ENCODE measurements at places on chromosomes 5 and 9. TPM values are rescaled to one million over a fixed set of nuclear protein-coding genes. Genes with fewer than 3 reads are reported as not detected.

- H3K27ac ChIP-seq = no peak overlapping the region
- H3K4me3 ChIP-seq = no peak overlapping the region
- no peaks in the 10 kb centered on the region for H3K4me1 ChIP-seq
- no peak for DNase-seq
- no peaks in the 10 kb centered on the region for H3K36me3 ChIP-seq
Measured at GRCh38 chr5:61790007-61790406, 457.9 kb downstream of the ZSWIM6 start.

- H3K36me3 ChIP-seq = no peaks in the 10 kb centered on the region
- H3K27ac ChIP-seq = no peak overlapping the region
- no peak for DNase-seq
- H3K27me3 ChIP-seq = no peaks in the 10 kb centered on the region
Measured at GRCh38 chr5:31827867-31828266, 188.9 kb downstream of the PDZD2 start.

The RLN2 gene
- not detected for total RNA-seq

GRCh38 chr9:113899205-113899604, 23.1 kb downstream of the ZNF618 start:
- DNase-seq = no peak
- no peaks in the 10 kb centered on the region for H3K36me3 ChIP-seq
- no peaks in the 10 kb centered on the region for H3K4me1 ChIP-seq
- no peaks in the 10 kb centered on the region for H3K27me3 ChIP-seq
- H3K27ac ChIP-seq = no peak overlapping the region

DNA sequence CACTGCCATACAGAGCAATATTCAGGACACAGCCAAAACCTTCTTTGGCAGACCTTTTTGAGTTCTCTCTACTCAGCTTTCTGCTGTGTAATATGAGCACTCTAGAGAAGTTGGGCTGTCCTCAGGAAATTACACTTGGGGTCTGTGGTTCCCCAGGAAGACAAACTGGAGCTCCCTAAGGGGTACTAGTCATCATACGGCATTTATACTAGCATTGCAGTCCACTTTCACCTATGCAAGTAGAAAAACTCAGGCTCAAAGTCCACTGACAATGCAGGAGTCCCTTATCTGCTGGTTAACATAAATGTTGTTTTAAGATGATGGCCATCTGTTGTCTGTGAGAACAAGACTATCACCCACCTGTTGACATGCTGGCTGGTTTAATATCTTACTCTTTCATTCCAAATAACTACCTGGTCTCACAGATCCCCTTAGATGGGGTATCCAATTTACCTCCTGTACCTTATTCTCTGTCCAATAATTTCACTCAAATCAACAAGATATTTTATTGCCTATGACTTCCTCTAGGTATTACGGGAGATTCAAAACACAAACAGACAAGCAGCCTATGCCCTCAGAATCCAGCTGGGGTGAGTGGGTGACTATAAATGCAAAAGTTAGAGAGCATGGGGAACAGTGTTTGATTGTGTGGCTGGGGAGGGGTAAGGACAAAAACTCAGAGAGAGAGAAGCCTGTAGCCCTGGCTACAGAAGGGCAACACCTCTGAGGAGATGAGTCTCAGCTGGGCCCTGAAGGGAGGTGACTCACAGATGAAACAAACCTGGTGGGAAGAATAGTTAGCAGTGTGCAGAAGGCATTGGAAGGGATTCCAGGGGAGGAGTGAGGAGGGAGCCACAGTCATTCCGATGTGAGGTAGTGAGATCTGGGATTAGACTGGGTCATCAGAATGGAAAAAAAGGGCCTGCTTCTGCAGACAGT, 10.2 kb downstream of the DOCK8 start:
- H3K27me3 ChIP-seq = no peaks in the 10 kb centered on the region
- DNase-seq = peak; percentile 14
- peak overlapping the region; percentile 51 for H3K27ac ChIP-seq
- peaks cover 10% of the 10 kb centered on the region for H3K4me1 ChIP-seq
- H3K36me3 ChIP-seq = no peaks in the 10 kb centered on the region

The DDX31 gene
- total RNA-seq = 26.4 TPM

The TAF11L5 gene
- total RNA-seq = not detected

DNA sequence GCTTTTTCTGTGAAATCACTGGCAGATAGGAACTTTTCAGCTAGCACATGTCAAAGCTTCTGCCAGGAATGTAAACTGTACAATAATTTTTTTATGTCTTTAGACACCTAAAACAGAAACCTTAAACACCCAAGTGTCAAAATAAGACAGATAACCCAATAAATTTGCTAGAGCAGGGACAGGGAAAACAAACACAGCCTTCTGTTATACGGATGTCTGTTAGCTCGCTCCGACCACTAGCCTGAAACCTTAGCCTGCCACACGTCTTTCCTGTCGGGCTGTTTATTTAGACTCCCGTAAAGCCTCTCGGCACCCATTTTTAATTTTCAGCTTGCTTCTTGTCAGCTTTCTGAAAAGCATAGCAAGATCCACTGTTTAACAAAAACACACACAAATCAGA, 355.4 kb upstream of the SLC24A2 start:
- no peaks in the 10 kb centered on the region for H3K36me3 ChIP-seq
- H3K27me3 ChIP-seq = no peaks in the 10 kb centered on the region
- H3K4me3 ChIP-seq = no peak overlapping the region
- no peak for DNase-seq

GRCh38 chr9:128106181-128106939, 21.2 kb downstream of the PTGES2 start:
- no peak for DNase-seq
- no peak overlapping the region for H3K4me3 ChIP-seq
- H3K27me3 ChIP-seq = no peaks in the 10 kb centered on the region
- peaks cover 11% of the 10 kb centered on the region for H3K4me1 ChIP-seq
- no peak overlapping the region for H3K27ac ChIP-seq

The TLX3 gene
- total RNA-seq = not detected

The GADD45G gene
- 0.20 TPM for total RNA-seq

DNA sequence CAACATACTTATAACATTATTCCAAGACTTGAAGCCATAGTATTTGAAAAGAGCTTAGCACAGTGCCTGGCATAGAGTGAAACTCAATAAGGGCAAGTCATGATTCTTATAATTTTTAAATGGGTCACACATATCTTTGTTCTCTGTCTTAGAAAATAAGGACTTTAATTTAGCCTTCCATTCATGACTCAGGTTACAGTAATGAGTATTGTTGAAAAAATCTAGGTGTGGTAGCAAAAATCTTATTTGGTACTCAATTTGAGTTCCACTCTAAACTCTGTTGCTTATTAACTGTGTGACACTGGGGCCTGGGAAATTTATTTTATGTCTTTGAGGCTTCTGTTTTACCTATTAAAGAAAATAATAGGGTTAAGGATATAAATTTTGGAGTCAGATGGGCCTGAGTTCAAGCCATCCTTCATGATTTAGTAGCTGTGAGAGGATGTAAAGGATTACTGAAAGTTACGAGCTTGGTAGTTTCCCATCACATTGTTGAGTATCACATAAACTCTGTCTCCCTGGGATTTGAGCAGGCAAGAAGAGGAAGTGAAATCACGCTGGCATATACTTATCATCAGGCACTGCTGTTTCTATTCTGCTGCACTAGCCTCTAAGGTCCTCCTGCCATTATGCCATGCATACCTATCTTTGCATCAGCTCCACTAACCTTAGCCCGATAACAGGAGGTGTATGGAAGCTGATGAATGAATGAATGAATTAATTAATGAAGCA, 1.5 kb downstream of the SPINK9 start:
- H3K27me3 ChIP-seq = no peaks in the 10 kb centered on the region
- DNase-seq = no peak
- no peak overlapping the region for H3K27ac ChIP-seq
- no peak overlapping the region for H3K4me3 ChIP-seq
- H3K4me1 ChIP-seq = no peaks in the 10 kb centered on the region
- H3K36me3 ChIP-seq = no peaks in the 10 kb centered on the region

DNA sequence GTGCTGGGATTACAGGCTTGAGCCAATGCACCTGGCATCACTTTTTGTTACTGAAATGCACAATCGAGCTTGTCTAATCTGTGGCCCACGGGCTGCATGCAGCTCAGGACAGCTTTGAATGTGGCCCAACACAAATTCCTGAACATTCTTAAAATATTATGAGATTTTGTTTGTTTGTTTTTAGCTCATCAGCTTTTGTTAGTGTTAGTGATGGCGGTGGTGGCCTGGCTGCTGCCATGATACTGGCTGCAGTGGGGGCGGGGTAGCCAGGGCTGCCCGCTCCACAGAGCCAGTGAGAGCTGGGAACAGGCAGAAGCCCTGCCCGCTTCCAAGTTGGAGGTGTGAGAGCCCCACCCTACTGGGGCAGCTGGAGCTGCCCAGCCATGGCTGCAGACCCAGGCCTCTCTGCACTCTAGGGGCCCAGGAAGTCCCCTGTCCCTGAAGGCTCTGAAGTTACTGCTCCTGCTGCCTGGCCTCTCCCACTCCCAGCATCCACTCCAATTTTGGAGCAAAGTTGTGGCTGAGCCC, 76.6 kb upstream of the SHB start:
- H3K36me3 ChIP-seq = no peaks in the 10 kb centered on the region
- H3K4me1 ChIP-seq = no peaks in the 10 kb centered on the region
- H3K27me3 ChIP-seq = peaks cover 17% of the 10 kb centered on the region
- H3K4me3 ChIP-seq = no peak overlapping the region

The F12 gene
- total RNA-seq = 18.3 TPM

- peaks cover 50% of the 10 kb centered on the region for H3K27me3 ChIP-seq
- no peak overlapping the region for H3K4me3 ChIP-seq
- H3K4me1 ChIP-seq = no peaks in the 10 kb centered on the region
- no peaks in the 10 kb centered on the region for H3K36me3 ChIP-seq
- peak; percentile 23 for DNase-seq
Measured at GRCh38 chr5:88683506-88684135, 199.4 kb downstream of the MEF2C start.

- H3K27ac ChIP-seq = 0 out of 3 replicates have a peak overlapping the region, but pooled peaks have one; percentile 17
- H3K4me3 ChIP-seq = no peak overlapping the region
- no peaks in the 10 kb centered on the region for H3K27me3 ChIP-seq
- DNase-seq = peak; percentile 15
- no peaks in the 10 kb centered on the region for H3K36me3 ChIP-seq
Measured at GRCh38 chr5:109695005-109695926, 5.5 kb downstream of the MAN2A1 start.

The SPINK6 gene
- not detected for total RNA-seq

DNA sequence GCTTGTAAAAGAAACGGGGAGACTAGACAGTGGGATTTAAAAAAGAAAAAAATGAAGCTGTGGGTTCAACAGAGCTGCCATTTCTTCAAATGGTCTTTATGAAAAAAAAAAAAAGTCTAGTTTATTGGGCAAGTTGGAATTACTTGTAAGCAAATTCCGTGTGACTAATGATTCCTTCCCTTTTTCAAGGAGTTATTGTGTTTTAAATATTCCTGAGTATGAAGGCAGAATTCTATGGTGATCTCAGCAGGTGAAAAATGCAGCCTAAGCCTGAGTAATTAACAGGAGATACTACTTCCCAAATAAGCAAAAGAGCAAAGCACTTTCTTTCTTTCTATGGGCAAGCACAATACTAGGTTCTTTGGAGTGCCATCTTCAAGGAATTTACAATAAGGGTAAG, 481.9 kb downstream of the ZNF608 start:
- H3K4me1 ChIP-seq = no peaks in the 10 kb centered on the region
- no peak for DNase-seq
- H3K27me3 ChIP-seq = no peaks in the 10 kb centered on the region
- no peak overlapping the region for H3K4me3 ChIP-seq
- H3K27ac ChIP-seq = no peak overlapping the region

- no peaks in the 10 kb centered on the region for H3K4me1 ChIP-seq
- H3K27me3 ChIP-seq = no peaks in the 10 kb centered on the region
- no peak for DNase-seq
- no peak overlapping the region for H3K27ac ChIP-seq
Measured at GRCh38 chr9:113963696-113964494, 87.8 kb downstream of the ZNF618 start.

- no peaks in the 10 kb centered on the region for H3K36me3 ChIP-seq
- H3K27ac ChIP-seq = no peak overlapping the region
- no peaks in the 10 kb centered on the region for H3K27me3 ChIP-seq
- H3K4me3 ChIP-seq = no peak overlapping the region
- DNase-seq = no peak
Measured at GRCh38 chr5:17918373-17919104, 284.3 kb downstream of the TAF11L14 start.

GRCh38 chr5:22612928-22613327, 240.2 kb downstream of the CDH12 start:
- no peaks in the 10 kb centered on the region for H3K36me3 ChIP-seq
- no peaks in the 10 kb centered on the region for H3K27me3 ChIP-seq
- no peak overlapping the region for H3K27ac ChIP-seq

DNA sequence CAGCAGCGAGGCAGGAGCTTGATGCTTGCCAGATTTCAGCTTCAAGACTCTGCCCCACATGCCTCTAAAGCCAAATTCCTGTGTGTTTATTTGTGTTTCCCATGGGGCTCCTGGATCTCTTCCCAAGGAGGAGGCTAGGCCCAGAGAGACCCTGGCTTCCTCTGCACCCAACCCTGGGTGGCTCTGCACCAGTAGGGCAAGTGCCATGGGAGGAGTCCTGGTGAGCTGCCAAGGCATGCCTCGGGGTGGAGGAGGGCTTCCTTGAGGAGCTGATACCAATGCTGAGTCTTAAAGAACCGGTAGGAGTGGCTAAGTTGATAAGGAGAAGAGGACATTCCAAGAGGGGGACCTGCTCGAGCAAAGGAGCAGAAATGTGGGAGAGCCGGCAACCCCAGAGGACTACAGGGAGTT, 6.8 kb upstream of the TIFAB start:
- no peak overlapping the region for H3K27ac ChIP-seq
- H3K4me1 ChIP-seq = peaks cover 26% of the 10 kb centered on the region
- H3K36me3 ChIP-seq = no peaks in the 10 kb centered on the region
- no peaks in the 10 kb centered on the region for H3K27me3 ChIP-seq
- no peak overlapping the region for H3K4me3 ChIP-seq

- H3K4me3 ChIP-seq = no peak overlapping the region
- no peak overlapping the region for H3K27ac ChIP-seq
- H3K36me3 ChIP-seq = no peaks in the 10 kb centered on the region
- DNase-seq = no peak
- H3K4me1 ChIP-seq = no peaks in the 10 kb centered on the region
- 0 out of 3 replicates have a peak, but pooled peaks cover 2% of the 10 kb centered on the region for H3K27me3 ChIP-seq
Measured at GRCh38 chr5:54823006-54823405, 162.4 kb downstream of the ESM1 start.

GRCh38 chr5:149298842-149299404, 27.3 kb downstream of the AFAP1L1 start:
- H3K27ac ChIP-seq = no peak overlapping the region
- H3K4me1 ChIP-seq = no peaks in the 10 kb centered on the region
- H3K36me3 ChIP-seq = no peaks in the 10 kb centered on the region
- H3K4me3 ChIP-seq = no peak overlapping the region
- peaks cover 67% of the 10 kb centered on the region for H3K27me3 ChIP-seq

DNA sequence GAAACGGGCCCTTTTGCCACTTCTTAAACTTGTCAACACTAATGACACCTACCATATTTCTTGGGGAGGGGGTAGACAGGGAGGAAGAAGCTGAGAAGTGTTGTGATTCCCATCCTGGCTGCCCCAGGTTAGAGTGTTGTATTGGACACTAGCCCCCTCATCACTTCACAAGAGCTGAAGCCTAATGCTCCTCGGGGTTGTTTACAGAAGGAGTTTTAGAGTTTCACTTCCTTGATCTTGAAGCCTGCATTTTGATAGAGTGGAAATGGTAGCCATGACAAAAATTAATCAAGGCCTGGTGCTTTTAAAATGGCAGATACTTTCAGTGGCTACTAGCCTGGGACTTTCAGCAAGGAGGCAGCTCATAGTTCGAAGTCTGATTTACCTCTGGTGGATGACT, 11.0 kb upstream of the FAM120AOS start:
- peaks cover 21% of the 10 kb centered on the region for H3K36me3 ChIP-seq
- peaks cover 8% of the 10 kb centered on the region for H3K4me1 ChIP-seq
- peak overlapping the region; percentile 16 for H3K27ac ChIP-seq
- DNase-seq = no peak
- no peaks in the 10 kb centered on the region for H3K27me3 ChIP-seq
- no peak overlapping the region for H3K4me3 ChIP-seq

The RFX3 gene
- 4.9 TPM for total RNA-seq

GRCh38 chr5:133751846-133752245, 139.5 kb upstream of the FSTL4 start:
- no peak for DNase-seq
- H3K4me3 ChIP-seq = no peak overlapping the region
- no peaks in the 10 kb centered on the region for H3K36me3 ChIP-seq
- H3K27me3 ChIP-seq = peaks cover 6% of the 10 kb centered on the region

Measured in K562 (cell line).